HepG2 (cell line): ENCODE measurements at places on chromosomes 3 and 15.
A peak's percentile ranks its signal among the peaks of the same experiment; 100 is the strongest.

- peak; percentile 31 for DNase-seq
These were observed 92.0 kb downstream of the SNRK start for GRCh38 chr3:43378066-43378935.

GRCh38 chr3:123799544-123800361 lies 84.4 kb downstream of the MYLK start:
- DNase-seq: peak; percentile 89

GRCh38 chr3:64924961-64925360 lies 237.2 kb upstream of the ADAMTS9 start:
- no peak for DNase-seq

DNA sequence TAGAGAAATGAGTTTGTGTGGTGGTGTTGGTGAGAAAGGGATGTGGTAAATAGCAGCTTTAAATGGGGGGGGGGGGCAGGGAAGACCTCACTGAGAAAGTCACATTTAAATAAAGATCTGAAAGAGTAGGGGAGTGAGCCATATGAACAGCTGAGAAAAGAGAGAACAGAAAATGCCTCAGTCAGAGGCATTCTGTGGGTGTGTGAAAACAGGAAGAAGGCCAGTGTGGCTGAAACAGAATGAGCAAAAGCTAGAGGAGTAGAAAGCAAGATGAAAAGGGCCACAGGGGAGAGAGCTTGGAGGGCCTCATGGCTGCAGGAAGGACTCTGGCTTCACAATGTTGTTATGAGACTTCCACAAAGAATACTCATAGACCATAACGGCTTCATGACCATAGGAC lies 783.3 kb downstream of the ZPLD1 start:
- DNase-seq: no peak

DNA sequence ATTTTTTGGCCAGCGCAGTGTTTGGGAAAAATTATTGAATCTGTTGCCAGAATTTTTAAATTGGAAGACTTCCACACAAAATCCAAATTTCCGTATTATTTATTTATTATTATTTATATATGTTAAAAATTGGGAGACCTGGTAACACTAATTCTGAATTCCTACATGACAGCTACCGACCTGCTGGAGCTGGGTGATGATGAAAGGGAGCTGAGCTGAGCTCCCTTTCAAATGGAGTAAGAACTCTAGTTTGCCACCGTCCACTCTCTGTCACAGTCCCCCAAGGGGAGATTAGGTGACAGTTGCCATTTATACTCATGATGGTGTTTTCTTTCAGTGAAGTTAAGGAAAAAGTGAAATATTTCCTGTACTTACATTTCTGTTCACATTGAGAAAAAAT lies 1.4 kb downstream of the CRTC3 start:
- no peak for DNase-seq

DNA sequence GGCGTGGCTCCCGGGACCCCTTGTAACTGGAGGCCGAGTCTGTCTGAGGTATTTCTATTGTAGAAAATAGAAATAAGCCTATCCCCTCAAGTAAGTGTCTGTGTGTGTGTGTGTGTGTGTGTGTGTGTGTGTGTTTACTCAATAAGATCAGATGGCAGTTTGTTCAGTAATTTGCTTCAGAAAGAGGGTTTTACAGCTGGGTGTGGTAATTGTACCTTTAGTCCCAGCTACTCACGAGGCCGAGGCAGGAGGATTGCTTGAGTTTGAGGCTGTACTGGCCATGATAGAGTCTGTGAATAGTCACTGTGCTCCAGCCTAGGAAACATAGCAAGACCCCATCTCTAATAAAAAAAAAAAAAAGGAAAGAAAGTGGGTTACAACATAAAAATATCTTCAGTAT lies 8.7 kb downstream of the SPINT1 start:
- DNase-seq: no peak

GRCh38 chr3:73529308-73530021 lies 95.3 kb downstream of the PDZRN3 start:
- no peak for DNase-seq

GRCh38 chr15:50251638-50252182 lies 13.8 kb downstream of the HDC start:
- no peak for DNase-seq

GRCh38 chr3:127213381-127213918 lies 20.5 kb downstream of the PRR23E start:
- DNase-seq: no peak

- DNase-seq: no peak
These were observed 52.5 kb upstream of the ATP2B2 start for GRCh38 chr3:10557781-10558373.

GRCh38 chr3:157204431-157204830 lies 44.5 kb upstream of the CCNL1 start:
- DNase-seq: no peak

DNA sequence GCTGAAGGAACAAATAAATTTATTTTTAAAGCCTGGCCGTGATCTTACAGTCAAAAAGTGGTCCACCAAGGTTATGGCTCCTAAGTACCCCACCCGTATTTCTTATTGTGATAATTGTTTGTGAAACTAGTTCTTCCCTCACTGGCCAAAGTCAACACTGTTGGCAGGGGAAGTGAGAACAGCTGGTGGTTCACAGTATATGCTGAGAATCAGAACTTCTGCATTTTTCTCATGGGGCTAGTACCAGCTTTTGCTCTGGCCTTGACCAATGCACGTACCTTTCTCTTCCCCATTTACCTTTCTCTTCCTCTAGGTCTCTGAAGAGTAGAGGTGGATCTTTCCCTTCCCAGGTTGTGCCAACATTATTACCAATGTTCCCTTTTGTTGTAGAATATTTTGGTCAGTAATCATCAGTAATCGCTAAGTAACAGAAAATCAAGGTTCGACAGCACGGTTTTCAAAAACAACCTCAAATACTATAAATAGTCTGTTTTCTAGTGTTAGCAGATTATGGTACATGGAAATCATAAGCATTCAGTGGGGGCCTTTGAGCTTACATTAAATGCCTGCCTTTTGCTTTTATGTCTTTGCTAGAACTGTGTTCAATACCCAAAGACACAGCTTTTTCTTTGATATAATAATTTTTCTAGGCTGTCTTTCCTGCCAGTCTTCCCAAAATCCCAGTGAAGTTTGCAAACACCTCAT lies 268.0 kb downstream of the LPP start:
- no peak for DNase-seq

GRCh38 chr15:61327019-61327631 lies 98.0 kb upstream of the RORA start:
- DNase-seq: no peak

- no peak for DNase-seq
These were observed 104.5 kb downstream of the IL20RB start for GRCh38 chr3:137062250-137062649.

DNA sequence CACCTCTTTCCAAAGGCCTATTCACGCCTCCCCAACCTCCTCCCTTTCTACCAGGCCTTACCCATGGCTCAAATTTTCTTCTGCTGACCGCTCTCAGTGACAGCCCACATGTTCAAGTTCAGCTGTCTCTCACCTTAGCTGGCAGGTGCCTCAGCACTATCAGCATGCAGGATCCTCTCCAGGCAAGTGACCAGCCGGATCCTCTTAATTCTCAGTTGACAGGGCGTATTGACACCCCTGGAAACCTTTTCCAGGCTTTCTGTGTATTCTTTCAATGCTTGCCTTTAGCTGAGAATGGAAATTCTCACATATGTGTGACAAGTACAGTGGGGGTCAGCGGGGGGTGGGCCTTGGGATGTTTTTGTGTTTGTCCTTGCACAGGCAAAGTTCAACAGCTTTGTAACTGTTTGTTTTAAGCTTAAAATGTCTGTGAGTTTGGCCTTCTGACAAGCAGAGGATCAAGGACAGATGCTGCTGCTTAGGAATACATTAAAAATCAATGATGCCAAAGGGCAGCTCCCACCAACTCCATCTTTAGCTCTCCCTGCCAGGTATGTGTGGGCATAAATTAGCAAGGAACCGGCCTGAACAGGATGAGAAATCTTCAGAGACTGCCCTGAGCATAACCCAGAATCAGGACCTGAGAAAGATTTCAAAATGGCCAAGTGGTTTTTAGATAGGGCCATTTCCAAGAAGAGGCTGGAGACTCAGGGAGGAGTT lies 17.4 kb upstream of the BDH1 start:
- peak; percentile 94 for DNase-seq

DNA sequence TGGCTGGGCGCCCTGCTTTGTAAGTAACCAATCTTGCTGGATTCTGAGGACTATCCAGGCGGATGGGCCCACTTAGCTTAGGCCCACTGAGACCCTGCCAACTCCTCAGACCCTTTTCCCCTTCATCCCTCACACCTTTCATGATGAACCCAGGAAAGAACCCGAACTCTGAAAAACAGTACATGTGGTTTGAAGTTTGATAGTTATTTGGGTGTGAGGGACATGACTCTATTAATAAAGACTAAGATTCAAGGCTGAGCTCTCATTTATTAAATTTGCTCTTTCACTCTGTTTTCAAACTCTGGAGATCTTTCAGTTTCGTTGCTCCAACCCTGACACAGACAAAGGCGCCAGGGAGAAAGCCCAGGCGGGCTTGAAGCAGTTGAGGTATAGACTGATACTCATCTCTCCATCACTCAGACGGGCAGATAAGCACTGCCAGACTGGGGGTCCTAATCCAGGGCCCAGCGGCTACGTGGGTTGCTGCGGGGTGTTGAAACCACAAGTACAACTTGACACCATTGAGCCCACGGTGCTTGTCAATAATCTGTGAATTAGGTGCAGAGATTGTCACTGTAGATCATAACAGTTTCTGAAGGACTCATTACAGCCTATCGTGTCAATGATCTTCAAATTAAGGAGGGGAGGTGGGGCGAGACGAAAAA lies 7.2 kb upstream of the SOX2 start:
- DNase-seq: no peak

- no peak for DNase-seq
These were observed 497.0 kb upstream of the TBL1XR1 start for GRCh38 chr3:177694316-177694715.

- DNase-seq: no peak
These were observed at the start of gene PSTPIP1 for GRCh38 chr15:76994971-76995945. PSTPIP1 (plus strand) TSS chr15:76995126; CDS start chr15:76995574, 448 bp downstream.

- DNase-seq: no peak
These were observed 317.3 kb downstream of the TLE3 start for GRCh38 chr15:69780374-69780773.

GRCh38 chr15:68494573-68495110 lies 62.7 kb upstream of the ITGA11 start:
- DNase-seq: no peak

DNA sequence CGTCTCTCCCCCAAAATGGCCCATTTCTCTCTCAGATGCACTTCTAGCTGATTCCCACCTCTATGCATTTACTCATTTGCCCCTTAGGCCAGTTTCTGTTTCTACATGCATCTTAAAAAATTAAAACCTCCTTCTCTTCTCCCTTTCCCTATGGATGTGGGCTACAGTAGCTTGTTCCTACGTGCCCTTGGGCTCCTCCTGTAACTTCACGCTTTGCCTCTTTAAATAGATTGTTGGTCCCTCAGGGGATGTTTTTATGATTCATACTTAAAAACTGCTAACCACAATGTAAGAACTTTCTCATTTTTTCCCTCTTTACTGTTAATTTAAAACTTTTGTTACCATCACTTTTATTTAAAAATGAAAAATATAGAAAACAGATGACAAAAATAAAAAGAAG lies 185.6 kb upstream of the MRPL3 start:
- no peak for DNase-seq

- DNase-seq: no peak
These were observed 79.1 kb upstream of the ABI3BP start for GRCh38 chr3:101072300-101072699.

DNA sequence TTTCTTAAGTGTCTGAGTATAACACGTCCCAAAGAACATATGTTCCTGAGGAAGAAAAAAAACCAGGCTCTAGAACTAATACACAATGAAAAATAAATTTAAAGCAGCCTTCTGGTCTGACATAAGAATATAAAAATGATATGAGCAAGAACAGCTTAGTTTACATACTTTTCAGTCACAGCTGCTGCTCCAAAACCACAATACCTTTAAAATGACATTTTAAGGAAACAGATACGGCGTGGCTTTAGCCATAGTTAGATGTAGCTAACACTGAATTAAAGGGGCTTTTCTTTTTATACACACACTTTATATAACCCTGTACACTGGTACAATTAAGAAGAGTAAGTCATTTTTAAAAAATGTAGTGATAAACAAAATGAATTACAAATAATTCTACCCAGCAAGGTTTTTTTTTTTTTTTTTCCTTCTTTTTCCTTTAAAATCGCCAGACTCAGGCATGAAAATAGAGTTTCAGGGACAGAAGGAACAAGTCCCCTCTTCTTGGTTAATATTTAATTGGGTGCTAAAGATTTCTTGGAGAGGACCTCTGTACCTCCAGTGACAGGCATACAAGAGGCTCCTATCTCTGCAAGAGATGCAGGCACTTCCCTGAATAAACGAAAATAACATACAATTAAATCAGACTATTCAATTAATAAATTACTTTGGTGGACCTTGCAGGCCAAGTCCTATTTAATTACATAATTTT lies 265.6 kb downstream of the FOXP1 start:
- peak; percentile 32 for DNase-seq

DNA sequence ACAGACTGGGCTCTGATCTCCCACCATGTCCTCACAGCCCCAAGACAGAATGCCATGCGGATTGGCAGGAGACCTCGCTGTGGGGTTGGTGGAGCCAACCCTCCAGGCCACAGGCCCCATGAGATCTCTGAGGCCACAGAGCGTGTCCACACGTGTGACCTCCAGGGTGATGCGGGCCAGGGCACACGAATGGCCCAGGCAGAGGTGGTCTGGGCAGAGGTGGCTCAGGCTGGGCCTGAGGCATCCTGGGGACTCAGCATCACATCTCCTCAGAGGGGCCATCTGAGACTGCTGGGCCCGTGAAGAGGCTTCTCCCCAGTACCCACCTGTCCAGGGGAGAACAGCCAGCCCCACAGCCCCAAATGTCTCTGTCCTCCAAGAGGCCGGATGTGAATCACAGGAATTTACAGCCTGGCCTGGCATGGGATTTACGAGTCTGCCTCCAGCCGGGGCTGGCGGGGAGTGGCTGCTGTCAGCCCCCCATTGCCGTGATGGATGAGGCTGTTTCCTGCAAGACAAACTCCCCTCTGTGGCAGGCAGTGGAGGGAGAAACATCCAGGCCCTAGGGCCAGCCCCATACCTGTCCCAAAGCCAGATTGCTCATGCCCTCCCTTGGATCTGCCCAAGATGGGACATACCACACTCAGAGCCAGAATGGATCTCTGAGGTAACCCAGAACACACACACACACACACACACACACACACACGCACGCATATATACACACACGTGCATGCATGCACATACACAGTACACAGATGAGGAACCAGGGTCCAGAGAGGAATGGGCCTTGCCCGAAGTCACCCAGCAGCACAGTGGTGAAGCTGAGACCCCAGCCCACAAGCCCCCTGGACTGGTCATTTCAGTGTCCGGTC lies 208.3 kb downstream of the TBC1D2B start:
- DNase-seq: no peak
